Kidney tubule cell (primary cell): ENCODE measurements at places on chromosomes 4 and X.

DNA sequence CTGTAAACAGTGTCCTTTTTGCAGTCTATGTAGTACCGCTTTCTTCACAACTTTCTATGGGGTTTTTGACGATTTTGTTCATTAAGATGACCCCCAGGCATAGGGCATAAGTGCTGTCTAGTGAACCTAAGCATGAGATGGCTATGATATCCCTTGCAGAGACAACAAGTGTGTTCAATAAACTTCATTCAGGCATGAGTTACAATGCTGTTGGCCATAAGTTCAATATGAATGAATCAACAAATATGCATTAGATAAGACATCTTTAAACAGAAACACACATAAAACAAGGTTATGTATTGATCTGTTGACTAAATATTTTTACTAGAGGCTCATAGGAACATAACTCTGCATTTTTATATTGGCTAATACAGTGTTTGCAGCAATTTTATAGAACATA lies 1322.0 kb downstream of the ARAP2 start:
- DNase-seq: no peak

- peak; percentile 46 for DNase-seq
These were observed 65.6 kb downstream of the ATXN3L start for GRCh38 chrX:13254076-13254785.

- no peak for DNase-seq
These were observed 19.6 kb downstream of the PIGG start for GRCh38 chr4:518569-519083.

GRCh38 chrX:130893356-130894085 lies 9.5 kb downstream of the ENOX2 start:
- DNase-seq: no peak

DNA sequence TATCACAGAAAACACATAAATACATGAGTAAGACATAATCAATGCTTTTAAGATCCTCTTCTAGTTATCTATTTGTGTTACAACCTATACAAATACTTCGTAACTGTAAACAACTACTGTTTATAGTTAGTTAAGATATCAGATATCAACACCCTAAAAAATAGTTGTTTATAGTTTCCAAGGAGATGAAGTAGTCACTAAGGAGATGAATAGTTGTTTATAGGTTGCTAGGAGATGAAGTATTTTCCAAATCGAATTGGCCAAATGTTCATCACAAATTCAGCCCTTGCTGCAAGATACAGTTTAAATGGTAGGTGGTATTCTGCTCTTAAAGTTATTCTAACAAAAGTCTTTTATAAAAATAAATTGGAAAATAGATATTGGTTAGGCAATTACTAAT lies 618.2 kb upstream of the PCDH10 start:
- DNase-seq: no peak

DNA sequence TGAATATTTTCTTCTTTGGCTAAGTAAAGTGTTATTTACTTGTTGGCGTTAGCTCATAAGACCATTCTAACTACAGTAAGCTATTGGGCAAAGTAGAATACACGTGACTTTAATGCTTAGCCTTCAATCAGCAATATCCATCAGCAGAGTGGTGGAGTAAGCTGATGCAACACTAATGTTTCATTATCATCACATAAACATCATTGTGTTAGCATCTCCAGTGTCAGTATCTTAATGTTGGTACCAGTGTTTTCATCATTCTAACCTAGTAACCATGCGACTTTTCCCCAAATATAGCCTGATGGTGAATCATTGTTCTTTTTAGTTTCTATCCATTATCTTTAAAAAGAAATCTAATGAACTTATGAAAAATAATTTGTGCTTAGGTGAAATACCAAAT lies 48.5 kb downstream of the APOOL start:
- DNase-seq: no peak

- DNase-seq: no peak
These were observed 2393.9 kb downstream of the ARAP2 start for GRCh38 chr4:33850371-33850902.

DNA sequence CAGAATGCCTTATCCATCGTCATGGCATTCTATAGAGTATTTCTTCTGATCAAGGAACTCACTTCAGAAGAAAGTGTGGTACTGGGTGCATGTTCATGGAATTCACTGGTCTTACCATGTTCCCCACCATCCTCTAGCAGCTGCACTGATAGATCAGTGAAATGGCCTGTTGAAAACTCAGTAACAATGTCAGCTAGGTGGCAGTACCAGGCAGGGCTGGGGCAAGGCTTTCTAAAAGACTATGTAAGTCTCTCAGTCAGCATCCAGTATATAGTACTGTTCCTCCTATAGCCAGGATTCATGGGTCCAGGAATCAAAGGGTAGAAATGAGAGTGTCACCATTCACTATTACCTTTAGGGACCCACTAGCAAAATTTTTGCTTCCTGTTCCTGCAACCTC lies 15.8 kb upstream of the LDB2 start:
- DNase-seq: no peak

DNA sequence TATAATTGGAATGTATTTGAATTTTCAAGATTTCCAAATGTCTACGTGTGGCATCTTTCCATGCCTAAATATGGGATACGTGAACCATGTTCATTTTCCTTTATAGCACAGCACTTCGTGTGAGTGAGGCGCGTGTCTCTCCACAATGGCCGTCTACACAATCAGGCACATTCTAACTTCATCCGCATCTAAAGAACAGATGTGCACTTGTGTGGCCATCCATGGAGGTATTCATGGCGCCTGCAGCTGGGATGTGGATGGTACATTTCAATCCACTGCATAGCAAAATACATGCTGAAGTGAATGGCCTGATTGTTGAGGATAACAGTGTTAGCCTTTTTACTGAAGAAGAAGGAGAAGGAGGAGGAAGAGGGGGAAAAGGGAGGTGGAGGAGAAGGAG lies 34.5 kb upstream of the TRIM2 start:
- no peak for DNase-seq

GRCh38 chrX:123905332-123905731 lies 45.5 kb downstream of the XIAP start:
- DNase-seq: peak; percentile 43
